T-helper 17 cell (primary cell): ENCODE measurements at places on chromosomes 1 and 21. TPM values are rescaled to one million over a fixed set of nuclear protein-coding genes. Genes with fewer than 3 reads are reported as not detected.

RPTN gene
- not detected for total RNA-seq

- DNase-seq = no peak
- peaks cover 65% of the 10 kb centered on the region for H3K27me3 ChIP-seq
- H3K4me3 ChIP-seq = no peak overlapping the region
- no peak overlapping the region for H3K27ac ChIP-seq
- peaks cover 2% of the 10 kb centered on the region for H3K36me3 ChIP-seq
- peaks cover 2% of the 10 kb centered on the region for H3K4me1 ChIP-seq
Observed at GRCh38 chr1:217138799-217139466, 415.7 kb upstream of the ESRRG start.

DNA sequence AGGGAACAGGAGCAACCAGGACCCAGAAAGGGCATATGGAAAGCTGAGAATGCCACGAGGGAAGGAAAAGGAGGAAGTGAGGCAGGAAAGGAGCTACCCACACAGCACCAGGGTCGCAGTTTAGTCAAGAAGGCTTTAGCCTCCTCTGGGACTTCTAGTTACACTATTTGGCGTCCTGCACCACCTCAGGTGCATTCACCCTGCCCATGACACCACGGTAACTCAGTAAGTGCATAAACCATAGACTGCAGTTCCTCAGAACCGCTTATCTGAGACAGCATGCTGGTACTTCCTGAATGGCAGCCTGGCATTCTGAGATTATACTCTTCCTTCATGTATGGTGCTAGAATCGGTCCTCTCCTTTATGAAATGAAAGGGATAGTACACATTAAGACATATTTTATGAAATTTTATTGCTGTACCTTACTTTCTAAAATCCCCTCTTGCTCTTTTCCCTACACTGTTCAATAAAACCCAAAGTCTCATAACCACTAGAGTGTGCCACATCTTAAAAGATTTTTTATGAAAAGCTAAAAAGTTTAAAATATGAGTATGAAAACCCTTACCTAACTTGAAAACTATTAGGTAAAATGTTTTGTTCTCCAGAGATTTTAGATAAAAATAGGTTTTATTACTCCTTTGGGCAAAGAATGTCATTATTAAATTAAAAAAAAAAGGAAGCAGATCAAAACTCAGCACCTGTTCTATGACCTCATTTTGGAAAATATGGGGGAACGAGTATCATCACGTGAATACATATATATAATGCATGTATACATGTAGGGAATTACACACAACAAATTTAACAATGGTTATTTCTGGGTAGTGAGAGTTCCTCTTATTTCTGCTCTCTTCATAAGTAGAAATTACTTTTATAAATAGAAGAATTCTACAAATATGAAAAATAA is 67.3 kb downstream of the VAV3 start:
- H3K36me3 ChIP-seq = peaks cover 2% of the 10 kb centered on the region
- H3K4me1 ChIP-seq = peaks cover 19% of the 10 kb centered on the region
- no peaks in the 10 kb centered on the region for H3K27me3 ChIP-seq
- no peak for DNase-seq

DNA sequence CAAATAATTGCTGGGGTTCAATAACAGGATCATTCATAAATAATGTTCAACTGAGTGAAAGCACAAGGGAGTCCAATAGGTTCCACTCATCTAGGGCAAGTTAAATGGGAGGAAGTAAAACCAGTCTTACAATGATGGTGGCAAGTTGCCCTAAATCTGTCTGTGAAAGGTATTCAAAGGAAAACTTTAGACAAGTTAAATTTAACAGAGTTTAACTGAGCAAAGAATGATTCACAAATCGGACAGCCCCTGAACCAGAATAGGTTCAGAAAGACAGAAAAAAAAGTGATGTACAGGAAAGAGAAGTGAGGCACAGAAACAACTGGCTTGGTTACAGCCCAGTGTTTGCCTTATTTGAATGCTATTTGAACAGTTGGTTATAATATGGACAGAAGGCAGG is 183.5 kb upstream of the ADGRL4 start:
- H3K36me3 ChIP-seq = no peaks in the 10 kb centered on the region
- no peak for DNase-seq
- no peaks in the 10 kb centered on the region for H3K4me1 ChIP-seq
- no peak overlapping the region for H3K4me3 ChIP-seq
- H3K27me3 ChIP-seq = no peaks in the 10 kb centered on the region

DNA sequence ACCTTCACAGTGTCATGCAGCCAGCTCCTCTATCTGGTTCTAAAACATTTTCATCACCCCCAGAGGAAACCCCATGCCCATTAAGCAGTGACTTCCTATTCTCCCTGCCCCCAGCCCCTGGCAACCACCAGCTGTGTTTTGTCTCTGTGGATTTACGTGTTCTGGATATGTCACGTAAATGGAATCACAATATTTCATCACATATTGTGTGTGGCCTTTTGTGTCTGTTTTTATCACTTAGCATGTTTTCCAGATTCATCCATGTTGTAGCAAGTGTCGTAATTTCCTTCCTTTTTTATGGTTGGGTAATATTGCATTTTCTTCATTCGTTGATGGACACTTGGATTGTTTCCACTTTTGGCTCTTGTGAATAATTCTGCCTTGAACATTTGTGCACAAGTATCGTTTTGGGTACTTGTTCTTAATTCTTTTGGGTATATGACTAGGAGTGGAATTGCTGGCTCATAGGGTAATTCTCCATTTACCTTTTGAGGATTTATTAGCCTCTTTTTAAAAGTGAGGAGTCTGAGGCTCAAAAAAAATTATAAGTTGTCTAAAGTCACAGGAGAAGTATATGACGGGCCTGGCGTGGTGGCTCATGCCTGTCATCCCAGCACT is 127.0 kb downstream of the MRPS6 start:
- H3K27ac ChIP-seq = peak overlapping the region; percentile 43
- peaks cover 6% of the 10 kb centered on the region for H3K27me3 ChIP-seq
- peak overlapping the region; percentile 31 for H3K4me3 ChIP-seq
- H3K36me3 ChIP-seq = peaks cover 2% of the 10 kb centered on the region

- peak overlapping the region; percentile 19 for H3K27ac ChIP-seq
- no peak overlapping the region for H3K4me3 ChIP-seq
- no peaks in the 10 kb centered on the region for H3K27me3 ChIP-seq
- peaks cover 6% of the 10 kb centered on the region for H3K4me1 ChIP-seq
- DNase-seq = no peak
- H3K36me3 ChIP-seq = no peaks in the 10 kb centered on the region
Observed at GRCh38 chr1:107871687-107872395, 93.1 kb downstream of the VAV3 start.

DNA sequence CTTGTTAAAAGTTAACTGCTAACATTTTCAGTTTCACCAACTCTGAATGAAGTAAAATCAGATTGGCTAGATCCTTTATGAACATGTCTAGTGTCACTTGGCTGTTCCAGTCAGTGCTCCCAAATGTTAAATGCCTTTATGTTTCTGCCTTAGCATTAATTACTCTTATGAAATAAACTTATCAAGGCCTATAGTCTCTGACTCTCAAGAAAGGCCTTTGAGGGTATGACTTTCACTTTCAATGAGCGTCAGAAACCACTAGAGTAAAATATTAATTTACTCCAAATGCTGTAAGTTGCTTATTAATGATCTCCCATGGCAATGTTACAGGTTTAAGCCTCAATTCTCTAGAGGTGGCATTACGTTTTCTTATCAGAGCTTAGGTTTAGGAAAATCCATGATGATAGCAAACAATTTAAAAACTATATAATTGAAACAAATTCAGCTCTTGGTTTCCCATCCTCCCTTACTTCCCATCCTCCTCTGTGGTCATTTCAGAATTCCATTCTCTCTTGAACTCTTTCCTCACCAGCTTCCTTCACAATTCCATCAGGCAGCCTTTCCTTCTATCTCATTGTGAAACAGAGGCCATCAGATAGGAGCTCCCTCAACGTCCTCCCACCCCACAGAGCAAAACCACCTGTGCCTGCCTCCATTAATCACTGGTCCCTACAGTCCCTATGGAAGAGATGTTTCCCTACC is 108.6 kb upstream of the COP1 start:
- H3K27me3 ChIP-seq = peaks cover 5% of the 10 kb centered on the region
- H3K36me3 ChIP-seq = no peaks in the 10 kb centered on the region
- DNase-seq = no peak
- H3K4me1 ChIP-seq = no peaks in the 10 kb centered on the region
- no peak overlapping the region for H3K27ac ChIP-seq

KCNK1 gene
- total RNA-seq = 0.73 TPM

ANP32E gene
- total RNA-seq = 50.2 TPM

GRCh38 chr1:246592695-246593094 is 26.4 kb downstream of the CNST start:
- no peak overlapping the region for H3K4me3 ChIP-seq
- no peak for DNase-seq
- H3K27me3 ChIP-seq = no peaks in the 10 kb centered on the region
- H3K4me1 ChIP-seq = peaks cover 28% of the 10 kb centered on the region

- DNase-seq = no peak
- H3K27ac ChIP-seq = no peak overlapping the region
- peaks cover 12% of the 10 kb centered on the region for H3K27me3 ChIP-seq
- H3K4me1 ChIP-seq = peaks cover 2% of the 10 kb centered on the region
- H3K36me3 ChIP-seq = no peaks in the 10 kb centered on the region
Observed at GRCh38 chr21:44755227-44755626, 43.9 kb upstream of the TSPEAR start.

DNA sequence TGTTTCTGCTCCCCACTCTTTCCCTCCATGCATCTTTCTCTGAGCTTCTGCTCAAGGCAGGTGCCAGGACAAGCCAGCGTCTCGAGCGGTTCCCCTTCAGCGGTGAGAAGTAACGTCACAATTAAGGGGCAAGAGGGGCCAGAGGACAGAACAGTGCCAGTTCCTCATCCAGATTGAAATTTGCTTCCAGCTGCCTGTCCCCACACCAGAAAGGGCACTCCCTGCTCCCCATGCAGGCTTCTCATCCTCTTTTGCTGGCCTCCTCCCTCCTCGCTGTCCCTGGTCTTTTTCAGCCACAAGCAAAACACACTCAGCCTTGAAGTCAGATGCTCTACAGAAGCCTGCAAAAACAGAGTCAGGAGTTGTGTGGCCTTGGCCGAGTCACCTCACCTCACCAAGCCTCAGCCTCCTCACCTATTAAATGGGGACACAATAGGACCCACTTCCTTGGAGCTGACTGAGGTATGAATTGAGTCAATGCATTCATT is 35.0 kb upstream of the ECE1 start:
- H3K36me3 ChIP-seq = peaks cover 3% of the 10 kb centered on the region
- no peak for DNase-seq
- H3K27me3 ChIP-seq = no peaks in the 10 kb centered on the region
- peaks cover 52% of the 10 kb centered on the region for H3K4me1 ChIP-seq
- H3K4me3 ChIP-seq = peak overlapping the region; percentile 91

DNA sequence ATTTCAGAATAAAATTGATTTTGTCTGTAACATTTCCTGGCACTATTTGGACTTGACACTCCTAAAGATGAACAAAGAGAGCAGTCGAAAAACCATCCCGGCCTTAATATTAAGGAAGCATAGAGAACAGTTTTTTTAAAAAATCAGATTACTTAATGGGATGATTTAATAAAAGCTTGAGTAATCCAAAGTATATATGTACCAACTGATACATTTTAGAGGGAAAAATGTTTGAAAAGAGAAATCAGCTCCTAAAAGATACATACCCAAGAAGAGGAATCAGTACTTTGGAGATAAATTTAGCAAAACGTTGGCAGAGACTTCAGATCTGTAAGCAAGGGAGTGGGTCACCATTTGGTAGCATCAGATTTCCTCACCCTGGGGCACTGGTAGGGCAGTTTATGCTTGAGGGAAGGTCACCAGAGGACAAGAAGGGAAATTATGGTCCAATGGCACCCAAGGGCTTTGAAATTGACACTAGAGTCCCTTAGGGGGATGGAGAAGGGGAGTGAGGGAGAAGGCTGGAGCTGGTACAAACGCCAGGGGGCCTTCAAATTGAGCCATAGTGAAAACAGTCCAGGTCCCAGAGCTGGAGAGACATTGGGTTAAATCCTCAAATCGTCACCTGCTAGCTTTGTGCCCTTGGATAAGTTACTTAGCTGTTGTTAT is 5.9 kb downstream of the SLAMF7 start:
- H3K27me3 ChIP-seq = peaks cover 17% of the 10 kb centered on the region
- H3K4me1 ChIP-seq = peaks cover 20% of the 10 kb centered on the region
- H3K4me3 ChIP-seq = no peak overlapping the region
- DNase-seq = no peak

GRCh38 chr1:165900576-165901380 is 73.4 kb downstream of the UCK2 start:
- peaks cover 11% of the 10 kb centered on the region for H3K4me1 ChIP-seq
- H3K4me3 ChIP-seq = no peak overlapping the region
- H3K27me3 ChIP-seq = no peaks in the 10 kb centered on the region
- no peak for DNase-seq

PTPRC gene
- 697 TPM for total RNA-seq

NMNAT2 gene
- not detected for total RNA-seq

LEMD1 gene
- total RNA-seq = not detected

DNA sequence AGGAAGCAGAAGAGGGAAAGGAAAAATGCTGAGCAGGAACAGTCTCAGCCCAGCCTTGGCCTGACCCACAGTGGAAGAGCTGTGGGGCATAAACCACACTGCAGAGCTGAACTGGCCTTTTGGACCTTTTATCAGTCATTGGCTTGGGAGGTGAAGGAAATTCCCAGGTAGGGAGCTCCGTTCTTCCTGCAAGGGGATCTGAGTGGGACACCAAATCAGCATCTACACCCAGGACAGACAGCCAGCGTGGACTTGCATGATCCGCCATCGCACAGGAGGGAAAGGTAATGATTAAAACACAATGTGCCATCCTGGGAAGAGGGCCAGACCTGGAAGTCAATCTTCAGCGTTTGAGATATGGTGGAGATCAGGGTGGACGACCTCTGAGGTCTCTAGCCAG is 1.2 kb upstream of the MTFR1L start:
- H3K27ac ChIP-seq = peak overlapping the region; percentile 99
- H3K36me3 ChIP-seq = peaks cover 5% of the 10 kb centered on the region
- peaks cover 25% of the 10 kb centered on the region for H3K4me1 ChIP-seq
- peak overlapping the region; percentile 98 for H3K4me3 ChIP-seq
- DNase-seq = no peak
- no peaks in the 10 kb centered on the region for H3K27me3 ChIP-seq

SLC44A3 gene
- 0.68 TPM for total RNA-seq

- H3K36me3 ChIP-seq = peaks cover 5% of the 10 kb centered on the region
- H3K4me1 ChIP-seq = no peaks in the 10 kb centered on the region
- H3K27ac ChIP-seq = no peak overlapping the region
- DNase-seq = no peak
- peaks cover 17% of the 10 kb centered on the region for H3K27me3 ChIP-seq
- no peak overlapping the region for H3K4me3 ChIP-seq
Observed at GRCh38 chr21:43585924-43586413, 73.3 kb downstream of the HSF2BP start.

SGIP1 gene
- total RNA-seq = not detected

GRCh38 chr1:8660411-8660828 is 157.0 kb downstream of the RERE start:
- H3K27ac ChIP-seq = no peak overlapping the region
- no peak overlapping the region for H3K4me3 ChIP-seq
- H3K4me1 ChIP-seq = no peaks in the 10 kb centered on the region
- H3K36me3 ChIP-seq = peaks cover 3% of the 10 kb centered on the region
- H3K27me3 ChIP-seq = no peaks in the 10 kb centered on the region

- H3K4me3 ChIP-seq = no peak overlapping the region
- peaks cover 4% of the 10 kb centered on the region for H3K36me3 ChIP-seq
- H3K4me1 ChIP-seq = no peaks in the 10 kb centered on the region
- no peak for DNase-seq
- H3K27ac ChIP-seq = no peak overlapping the region
- H3K27me3 ChIP-seq = peaks cover 57% of the 10 kb centered on the region
Observed at GRCh38 chr1:29441916-29442668, 205.8 kb downstream of the PTPRU start.

RAB25 gene
- 1.8 TPM for total RNA-seq

KRTAP19-3 gene
- total RNA-seq = not detected

UBL4B gene
- total RNA-seq = not detected

RNF186 gene
- not detected for total RNA-seq
